Astrocyte of the spinal cord (primary cell): ENCODE measurements at places on chromosomes 7 and 10.

- no peak for DNase-seq
These were observed 2.9 kb downstream of the IGF2BP3 start for GRCh38 chr7:23467291-23467805.

DNA sequence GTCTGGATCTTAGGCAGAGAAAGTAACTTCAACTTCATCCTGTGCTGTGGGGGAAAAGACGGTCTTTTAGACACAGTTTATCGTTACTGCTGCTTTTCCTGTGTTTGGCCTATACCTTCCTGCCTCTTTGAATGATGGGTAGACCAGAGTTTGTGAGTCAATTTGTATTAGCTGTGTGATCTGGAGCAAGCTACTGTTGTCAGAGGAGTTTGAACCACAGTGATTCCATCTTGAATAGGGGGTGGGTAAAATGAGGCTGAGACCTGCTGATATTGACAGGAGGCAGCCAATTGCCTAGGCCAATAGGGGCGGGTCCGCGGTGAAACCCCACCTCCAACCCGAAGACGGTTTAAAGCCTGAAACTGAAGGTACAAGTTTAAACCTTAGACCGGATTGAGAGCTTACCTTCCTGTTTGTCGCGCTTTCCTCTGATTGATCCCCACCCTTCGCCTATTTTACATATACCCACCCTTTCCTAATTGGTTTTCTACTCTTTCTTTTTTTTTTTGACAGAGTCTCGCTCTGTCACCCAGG lies 35.8 kb upstream of the EIF4H start:
- DNase-seq: no peak

GRCh38 chr10:103479135-103479534 lies at the start of gene CALHM3:
Gene CALHM3 (minus strand): TSS chr10:103479240. CDS start chr10:103479032, 208 bp downstream.
- no peak for DNase-seq

DNA sequence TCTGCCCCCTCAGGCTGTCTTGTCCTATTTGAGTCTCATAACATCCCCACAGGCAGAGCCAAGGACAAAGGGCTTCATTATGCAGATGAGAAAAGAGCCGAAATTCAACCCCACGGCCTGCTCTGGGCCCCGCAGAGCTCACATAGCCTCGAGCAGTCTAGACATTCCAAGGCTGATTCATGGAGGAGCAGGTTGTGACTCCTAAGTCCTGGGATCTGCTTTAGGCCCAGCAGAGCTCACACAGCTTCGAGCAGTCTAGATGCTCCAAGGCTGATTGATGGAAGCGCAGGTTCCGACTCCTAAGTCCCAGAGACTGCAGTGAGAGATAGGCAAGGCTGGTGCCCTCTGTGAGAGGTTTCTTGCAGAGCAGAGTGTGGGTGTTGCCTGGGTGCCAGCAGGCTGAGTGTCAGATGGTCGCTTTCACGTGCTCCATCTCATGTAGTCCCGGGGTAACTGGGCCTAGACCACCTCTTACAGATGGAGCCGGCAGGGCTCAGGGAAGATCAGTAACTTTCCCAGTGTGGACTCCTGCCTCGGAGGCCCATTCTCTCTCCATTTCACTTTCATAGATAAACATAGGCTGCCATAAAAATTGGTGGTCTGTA lies 436.1 kb upstream of the FOXK1 start:
- no peak for DNase-seq

- DNase-seq: no peak
These were observed 51.1 kb downstream of the LMTK2 start for GRCh38 chr7:98157761-98158160.

DNA sequence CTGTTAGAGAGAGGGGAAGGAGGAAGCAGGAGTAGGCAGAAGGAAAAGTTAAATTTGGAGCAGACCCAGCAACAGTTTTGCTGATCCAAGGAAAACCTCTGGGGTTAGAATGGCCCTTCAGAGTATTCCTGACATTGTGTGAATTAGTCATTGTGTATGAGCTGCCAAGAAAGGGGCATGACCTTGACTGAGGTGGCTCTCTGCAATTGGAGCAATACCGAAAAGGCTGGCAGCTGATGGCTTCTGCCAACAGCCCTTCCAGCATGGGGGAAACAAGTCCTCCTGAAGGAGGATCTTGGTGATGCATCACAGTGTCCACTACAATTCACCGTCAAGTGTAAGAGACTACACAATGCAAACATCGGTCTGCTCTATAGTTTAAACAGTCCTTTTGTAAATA lies 20.6 kb upstream of the WASL start:
- DNase-seq: peak; percentile 67

DNA sequence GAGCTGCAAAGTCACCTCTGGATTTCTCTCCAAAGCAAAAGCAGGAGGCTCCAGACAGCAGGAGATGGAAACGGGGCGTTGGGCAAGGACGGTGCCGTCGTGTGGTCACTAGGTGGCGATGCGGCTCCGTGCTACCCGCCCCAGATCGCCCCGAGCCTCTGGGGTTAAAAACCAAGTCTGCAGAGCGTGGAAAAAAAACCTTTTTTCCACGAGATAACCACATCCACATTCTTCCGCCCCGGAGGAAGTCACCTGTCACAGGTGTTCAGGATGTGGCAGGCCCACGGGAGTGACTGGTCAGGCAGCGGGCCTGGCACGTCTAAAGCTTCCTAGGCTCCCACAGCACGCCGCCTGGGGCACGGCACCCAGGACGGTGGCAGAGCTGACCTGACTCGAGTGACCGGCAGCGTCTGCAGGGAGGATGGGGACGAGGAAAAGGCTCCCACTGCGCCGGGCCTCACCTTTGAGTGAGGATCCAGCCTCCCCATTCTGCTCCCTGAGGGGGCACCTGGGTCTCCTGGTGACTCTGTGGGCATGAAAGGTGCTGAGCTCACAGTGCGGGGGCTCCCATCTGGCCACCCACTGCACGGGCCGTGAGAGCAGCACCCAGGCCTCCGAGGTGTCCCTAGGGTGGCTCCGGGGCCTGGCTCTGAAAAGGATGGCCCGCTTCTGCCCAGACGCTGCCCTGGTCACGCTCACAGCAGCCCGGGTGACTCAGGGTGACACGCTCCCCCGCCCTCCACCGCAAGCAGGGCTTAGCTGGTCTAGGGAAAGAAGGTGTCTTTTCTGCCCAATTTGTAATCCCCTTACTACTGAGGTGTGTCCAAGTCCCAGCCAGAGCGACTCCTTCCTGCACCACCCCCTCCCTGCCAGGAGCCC lies 71.3 kb upstream of the TNRC18 start:
- DNase-seq: peak; percentile 74

GRCh38 chr10:7512487-7512886 lies 101.7 kb upstream of the SFMBT2 start:
- no peak for DNase-seq
